ENCODE measurements at places on chromosomes 2 and 18.

GRCh38 chr2:119419065-119419464, 12.6 kb upstream of the TMEM37 start:
- DNase-seq, result no peak

DNA sequence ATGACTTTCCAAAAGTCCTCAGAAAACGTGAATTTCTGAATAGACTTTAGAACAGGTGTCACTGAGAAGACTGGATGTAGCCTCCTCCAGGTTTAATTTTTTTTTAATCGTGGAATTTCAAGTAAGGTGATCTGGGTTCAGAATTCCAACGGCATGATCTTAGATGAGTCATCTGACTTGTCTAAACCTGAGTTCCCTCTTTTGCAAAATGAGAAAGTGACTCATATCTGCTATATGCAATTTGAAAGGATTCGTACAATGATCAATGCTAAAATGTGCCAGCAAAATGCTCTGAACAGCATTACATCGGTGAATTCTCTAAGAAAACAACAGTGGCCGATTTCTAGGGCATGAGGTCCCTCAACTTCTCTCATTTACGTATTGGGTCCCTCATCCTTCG, 69.1 kb upstream of the ZNF516 start:
- no peak for DNase-seq

GRCh38 chr2:240622060-240622411, 3.2 kb upstream of the GPR35 start:
- DNase-seq, result peak; percentile 39

DNA sequence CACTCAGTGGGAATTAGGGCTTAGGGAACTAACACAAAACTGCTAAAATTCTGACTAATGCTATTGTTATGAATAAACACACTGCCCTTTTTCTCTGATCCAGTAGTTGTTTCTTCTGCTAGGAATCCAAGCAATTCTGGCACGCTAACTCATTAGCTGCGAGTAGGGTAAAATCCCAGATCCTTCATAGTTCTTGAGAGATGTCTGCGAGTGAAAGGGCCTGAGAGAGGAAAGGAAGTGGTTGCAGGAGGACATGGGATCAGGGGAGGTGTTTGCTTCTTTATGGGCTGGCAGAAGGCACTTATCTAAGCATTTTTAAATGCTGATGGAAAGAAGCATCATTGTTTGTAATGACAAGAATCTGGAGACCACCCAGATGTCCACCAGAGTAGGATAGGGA, 9.4 kb downstream of the MAP3K19 start:
- DNase-seq, result no peak

Measured in upper lobe of right lung (tissue), 1 donor.